ENCODE measurements at places on chromosomes 1 and 21.
A peak's percentile ranks its signal among the peaks of the same experiment; 100 is the strongest.

GRCh38 chr1:159012495-159012894 lies 2.8 kb downstream of the IFI16 start:
- DNase-seq: peak; percentile 15

DNA sequence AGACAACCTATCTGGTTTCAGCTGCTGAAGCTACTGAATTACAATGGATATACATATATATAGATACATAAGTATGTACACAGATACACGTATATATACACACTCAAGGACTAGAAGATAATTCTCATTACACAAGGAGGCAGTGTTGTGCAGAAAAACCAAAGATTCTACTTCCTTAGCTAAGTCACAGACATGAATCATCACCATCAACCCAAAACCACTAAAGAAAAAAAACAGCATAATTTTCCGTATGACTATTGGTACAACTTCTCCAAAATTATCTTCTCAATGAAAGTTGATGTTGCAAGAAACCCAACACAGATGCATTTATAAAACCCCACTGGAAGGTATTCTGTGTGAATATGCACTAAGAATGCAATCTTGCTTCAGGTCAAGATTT lies 36.8 kb upstream of the RPF1 start:
- DNase-seq: no peak

DNA sequence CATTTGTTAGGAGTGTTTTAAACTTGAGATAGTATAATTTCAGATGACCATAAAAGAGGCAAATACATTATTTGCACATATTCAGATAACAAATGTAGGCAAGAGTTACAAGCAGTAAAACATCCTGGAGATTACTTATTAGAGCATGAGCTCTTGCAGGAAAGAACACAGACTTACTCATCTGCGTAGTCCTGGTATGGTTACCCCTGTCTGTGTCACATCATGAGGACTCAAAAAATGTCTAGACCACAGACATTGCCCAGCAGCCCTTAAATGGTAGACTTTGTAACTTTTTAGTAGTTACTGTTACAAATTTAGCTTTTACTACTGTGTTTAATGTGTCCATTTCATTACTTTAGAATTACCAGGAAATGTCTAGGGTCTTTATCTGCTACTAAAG lies 12.8 kb downstream of the CACHD1 start:
- no peak for DNase-seq

- no peak for DNase-seq
Observed at GRCh38 chr1:46438346-46438745, 44.2 kb downstream of the FAAH start.
